ENCODE measurements at places on chromosomes 4 and X.

DNA sequence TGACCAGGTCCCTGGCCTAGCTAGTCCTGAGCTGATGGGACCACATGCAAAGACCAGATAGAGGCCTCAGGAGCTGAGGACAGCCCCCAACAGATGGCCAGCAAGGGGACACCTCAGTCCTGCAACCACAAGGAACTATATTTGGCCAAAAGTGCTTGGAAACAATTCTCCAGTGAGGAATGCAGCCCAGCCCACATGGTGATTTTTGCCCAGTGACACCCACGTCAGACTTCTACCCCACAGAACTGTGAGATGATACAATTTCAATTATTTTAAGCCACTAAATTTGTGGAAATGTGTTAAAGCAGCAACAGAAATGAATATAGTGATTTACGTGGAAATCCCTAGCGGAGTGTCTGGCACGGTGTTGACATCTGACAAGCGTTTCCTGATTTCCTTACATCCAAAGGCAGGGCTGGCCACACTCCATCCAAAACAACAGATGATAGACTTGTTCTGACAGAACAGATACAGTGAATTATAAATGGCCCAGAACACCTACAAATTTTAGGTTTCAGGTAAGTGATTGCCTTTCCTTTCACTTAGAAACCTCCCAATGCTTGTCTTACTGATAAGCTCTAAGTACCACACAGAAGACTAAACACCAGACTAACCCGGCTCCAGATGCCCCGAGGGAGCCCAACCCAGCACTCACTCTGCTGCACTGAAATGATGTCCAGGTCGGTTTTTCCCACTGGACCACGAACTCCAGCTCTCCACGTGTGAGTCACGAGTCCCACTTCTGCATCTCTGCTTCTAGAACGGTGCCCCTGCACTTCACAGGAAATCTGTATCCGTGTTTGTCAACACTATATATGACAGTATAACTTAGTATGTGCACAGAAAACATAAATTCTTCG is 5.8 kb downstream of the AFAP1 start:
- DNase-seq = no peak

DNA sequence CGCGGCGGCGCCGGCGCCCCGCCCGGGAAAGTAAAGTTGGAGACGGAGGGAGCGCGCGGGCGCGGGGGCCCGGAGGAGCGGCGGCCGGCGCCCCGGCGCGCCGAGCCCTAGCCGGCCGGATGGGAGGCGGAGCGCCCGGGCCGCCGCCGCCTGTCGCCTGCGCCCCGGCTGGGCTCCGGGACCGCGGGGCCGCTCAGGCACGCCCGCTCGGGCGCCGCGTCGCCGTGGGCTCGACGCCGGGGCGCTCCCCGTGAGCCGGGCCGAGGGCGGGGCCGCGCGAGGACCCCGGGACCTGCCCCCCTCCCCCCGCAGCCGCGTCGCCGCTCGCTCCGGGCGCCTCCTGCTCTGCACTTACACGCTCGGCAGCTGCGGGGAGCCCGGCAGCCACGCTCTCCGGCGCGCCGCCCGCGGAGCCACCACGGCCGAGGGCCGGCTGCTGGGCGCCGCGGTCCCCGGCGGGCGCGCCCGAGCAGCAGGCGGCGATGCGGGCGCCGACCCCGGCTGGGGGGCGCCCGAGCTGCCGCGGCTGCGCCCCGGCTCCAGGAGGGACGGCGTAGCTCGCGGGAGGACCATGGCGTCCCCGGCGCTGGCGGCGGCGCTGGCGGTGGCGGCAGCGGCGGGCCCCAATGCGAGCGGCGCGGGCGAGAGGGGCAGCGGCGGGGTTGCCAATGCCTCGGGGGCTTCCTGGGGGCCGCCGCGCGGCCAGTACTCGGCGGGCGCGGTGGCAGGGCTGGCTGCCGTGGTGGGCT is at the start of gene ADRA2C:
Gene ADRA2C, plus strand, starts transcription at position 350 of the 749 bp plus-strand sequence. Its CDS starts 222 bp downstream, at position 572.
- no peak for DNase-seq

DNA sequence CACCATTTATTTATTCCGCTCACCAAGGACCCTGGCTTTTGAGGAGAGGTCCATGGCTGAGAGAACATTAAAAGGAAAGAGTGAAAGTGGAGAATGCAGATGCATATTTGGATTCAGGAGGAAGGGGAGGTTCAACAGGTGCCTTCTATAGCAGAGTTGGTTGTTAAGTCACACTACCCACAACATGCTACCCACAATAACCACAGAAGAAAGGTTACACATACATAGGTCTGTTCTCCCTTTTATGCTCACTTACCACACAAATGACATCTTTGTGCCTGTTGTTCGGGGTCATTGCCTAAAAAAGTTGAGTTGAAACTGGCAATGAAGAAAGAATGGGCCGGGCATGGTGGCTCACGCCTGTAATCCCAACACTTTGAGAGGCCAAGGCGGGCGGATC is 587.4 kb downstream of the RPA4 start:
- no peak for DNase-seq

DNA sequence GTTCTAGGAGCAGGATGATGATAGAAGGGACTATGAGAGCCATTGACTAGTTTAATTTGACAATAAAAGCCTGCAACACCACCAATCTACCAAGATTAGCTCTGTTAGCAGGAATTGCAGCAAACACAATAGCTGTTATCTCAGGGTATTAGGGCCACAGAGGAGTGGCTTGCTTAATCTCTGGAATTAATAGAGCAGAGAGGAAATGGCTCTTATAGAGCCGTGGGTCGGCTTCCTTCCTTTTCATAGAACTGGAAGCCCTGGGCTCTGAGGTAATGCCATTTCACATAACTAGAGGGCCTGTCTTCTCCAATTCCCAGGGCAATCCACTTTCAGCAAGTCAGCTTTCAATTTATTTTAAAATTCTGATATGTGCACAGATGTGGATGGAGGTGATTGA is 83.0 kb downstream of the MAMLD1 start:
- no peak for DNase-seq

- DNase-seq = no peak
Observed at GRCh38 chrX:314781-315595, 3.6 kb downstream of the GTPBP6 start.

- DNase-seq = no peak
Observed at GRCh38 chr4:57044996-57045395, 65.2 kb downstream of the IGFBP7 start.

All from T-helper 1 cell (primary cell).